ENCODE measurements at places on chromosomes 2 and 18.
A peak's percentile ranks its signal among the peaks of the same experiment; 100 is the strongest.

DNA sequence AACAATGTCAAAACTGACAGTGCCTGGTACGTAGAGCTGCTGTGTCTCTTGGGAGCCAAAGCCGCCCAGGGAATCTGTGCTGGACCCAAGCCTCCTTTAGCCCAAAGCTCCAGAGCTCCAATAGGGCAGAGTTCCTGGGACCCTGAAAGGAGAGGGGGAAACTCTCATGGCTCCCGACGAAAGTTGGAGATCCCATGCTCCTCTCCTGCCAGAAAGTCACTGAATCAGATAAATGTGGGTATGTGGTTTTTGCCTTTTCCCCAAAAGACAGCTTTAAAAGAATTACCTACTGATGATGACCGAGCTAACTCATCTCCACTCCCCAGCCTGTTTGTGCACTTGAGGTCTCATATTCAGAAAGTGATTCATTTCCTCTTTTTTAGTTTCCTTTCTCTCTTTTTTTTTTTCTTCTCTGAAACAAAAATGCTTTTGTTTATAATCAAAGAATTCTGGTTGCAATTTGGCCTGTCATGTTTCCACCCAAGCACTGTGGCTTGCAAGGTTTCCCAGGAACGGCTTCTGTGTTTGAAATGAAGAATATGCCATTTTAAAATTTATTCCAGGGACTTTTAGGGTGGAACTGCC, 14.1 kb upstream of the PMAIP1 start:
- peak overlapping the region; percentile 90 for H3K27ac ChIP-seq
- peaks cover 41% of the 10 kb centered on the region for H3K4me1 ChIP-seq
- no peaks in the 10 kb centered on the region for H3K36me3 ChIP-seq
- H3K27me3 ChIP-seq = no peaks in the 10 kb centered on the region
- H3K4me3 ChIP-seq = peak overlapping the region; percentile 47

- H3K27me3 ChIP-seq = no peaks in the 10 kb centered on the region
- no peak for DNase-seq
- no peaks in the 10 kb centered on the region for H3K36me3 ChIP-seq
- H3K27ac ChIP-seq = peak overlapping the region; percentile 90
Measured at GRCh38 chr2:200453853-200454534, 55.9 kb downstream of the KCTD18 start.

GRCh38 chr2:11406267-11406957, 59.5 kb downstream of the E2F6 start:
- peaks cover 12% of the 10 kb centered on the region for H3K27me3 ChIP-seq
- H3K36me3 ChIP-seq = no peaks in the 10 kb centered on the region
- no peaks in the 10 kb centered on the region for H3K4me1 ChIP-seq
- H3K27ac ChIP-seq = no peak overlapping the region

DNA sequence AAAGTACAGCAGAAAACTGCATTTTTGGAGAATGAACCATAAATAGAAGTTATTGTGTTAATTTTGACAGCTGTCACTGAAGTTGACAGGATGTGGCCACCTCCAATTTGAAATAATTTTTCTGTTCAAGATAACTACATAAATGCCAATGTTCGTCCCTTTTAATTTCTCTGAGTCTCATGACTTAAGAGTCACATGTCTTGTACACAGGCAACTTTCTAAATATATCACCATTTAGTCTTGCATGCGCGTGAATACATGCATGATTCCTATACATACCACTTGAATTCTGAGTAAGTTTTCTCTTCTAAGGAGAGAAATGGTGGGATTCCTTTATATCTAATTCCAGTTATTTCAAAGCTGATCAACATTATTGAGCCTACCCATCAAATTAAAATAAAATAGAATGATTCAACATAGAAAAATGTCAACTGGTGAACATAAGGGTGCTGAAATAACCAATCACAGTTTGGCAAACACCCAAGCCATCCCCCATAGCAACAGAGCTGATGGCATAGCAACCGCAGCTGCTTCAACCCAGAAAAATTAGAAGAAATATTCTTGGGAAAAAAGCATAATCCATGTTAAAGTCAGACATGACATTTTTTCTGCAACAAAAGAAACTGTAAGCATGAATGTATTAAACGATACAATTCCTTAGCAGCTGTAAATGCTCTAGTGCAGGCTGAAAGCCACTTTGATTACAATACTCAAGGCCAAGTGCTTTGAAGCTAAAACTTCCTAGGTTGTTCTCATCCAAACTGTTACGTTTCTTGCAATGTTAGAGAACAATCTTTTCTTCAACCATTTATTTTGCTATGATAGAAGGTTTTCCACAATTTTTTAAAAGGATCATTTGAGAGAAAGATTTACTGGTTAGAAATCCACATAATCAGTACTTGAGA, 282.7 kb downstream of the DLGAP1 start:
- H3K4me3 ChIP-seq = no peak overlapping the region
- no peak overlapping the region for H3K27ac ChIP-seq
- no peak for DNase-seq

DNA sequence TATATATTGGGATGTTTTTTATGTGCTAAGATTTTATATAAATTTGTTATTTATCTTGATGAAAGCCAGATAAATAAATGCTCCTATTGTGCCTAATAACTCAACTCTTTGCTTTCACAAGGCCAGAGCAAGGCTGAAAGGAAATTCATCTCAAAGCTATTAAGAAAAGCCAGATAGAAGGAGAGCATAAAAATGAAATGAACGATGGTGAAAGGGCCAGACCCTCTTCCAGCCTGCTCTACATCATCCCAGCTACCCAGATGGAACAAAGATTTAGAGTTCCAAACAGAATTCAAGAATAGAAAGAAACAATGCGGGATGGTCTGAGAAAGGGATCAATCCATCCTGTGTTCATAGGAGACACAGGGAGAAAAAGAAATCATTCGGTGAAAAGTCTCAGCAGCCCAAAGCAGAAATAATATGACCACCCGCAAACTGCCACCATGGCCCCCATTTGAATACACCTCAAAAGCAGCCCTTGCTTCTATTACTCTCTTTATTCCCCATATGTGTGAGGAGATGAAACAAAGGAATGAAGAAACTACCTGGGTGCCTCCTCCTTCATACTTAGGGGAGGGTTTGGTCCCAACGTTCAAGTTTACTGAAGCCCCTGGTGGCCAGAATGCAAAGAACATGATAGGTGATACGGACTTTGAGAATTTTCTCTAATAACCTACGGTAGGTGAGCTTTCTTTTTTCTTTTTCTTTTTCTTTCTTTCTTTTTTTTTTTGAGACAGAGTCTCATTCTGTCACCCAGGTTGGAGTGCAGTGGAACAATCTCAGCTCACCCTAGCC, 110.1 kb upstream of the FBXO11 start:
- DNase-seq = no peak
- H3K36me3 ChIP-seq = no peaks in the 10 kb centered on the region
- no peaks in the 10 kb centered on the region for H3K4me1 ChIP-seq
- no peak overlapping the region for H3K27ac ChIP-seq
- no peak overlapping the region for H3K4me3 ChIP-seq

DNA sequence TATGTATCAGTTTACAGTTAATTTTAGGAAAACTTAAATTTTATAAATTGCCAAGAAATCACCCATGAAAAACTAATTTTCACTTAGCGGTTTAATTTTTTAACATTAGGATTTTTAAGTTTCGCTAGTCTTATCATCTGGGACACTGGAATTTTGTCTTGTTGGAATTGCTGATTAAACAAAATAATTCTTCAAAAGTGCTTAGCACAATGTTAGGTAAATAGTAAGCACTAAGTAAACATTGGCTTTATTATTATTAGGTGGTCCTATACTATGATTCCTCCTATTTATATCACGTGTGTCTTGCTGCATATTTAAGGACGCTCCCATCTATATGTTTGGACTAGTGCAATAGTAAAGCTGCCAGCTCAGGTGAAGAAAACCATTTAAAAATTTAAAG, 54.6 kb upstream of the MAP4K3 start:
- no peak for DNase-seq
- peak overlapping the region; percentile 82 for H3K27ac ChIP-seq
- peaks cover 5% of the 10 kb centered on the region for H3K27me3 ChIP-seq

DNA sequence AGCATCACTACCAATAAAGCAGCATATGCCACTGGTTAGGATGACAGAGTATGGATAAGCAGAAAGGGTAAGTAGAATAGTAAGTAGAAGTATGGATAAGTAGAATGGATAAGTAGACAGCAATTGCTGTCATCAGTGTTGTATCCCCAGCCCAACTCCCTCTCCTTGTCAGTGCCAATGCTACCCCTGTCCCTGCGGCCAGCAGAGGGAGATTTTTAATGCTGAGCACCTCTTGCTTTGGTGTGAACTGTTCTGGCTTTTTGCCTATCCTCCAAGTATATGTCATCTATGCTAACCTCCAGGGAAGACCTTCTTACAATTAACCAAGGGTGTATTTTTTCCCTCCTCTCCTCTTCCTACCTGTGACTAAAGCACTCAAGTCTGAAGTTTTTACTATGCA, 136.7 kb upstream of the SPHKAP start:
- H3K36me3 ChIP-seq = no peaks in the 10 kb centered on the region
- DNase-seq = no peak
- H3K4me1 ChIP-seq = no peaks in the 10 kb centered on the region
- H3K27ac ChIP-seq = no peak overlapping the region

DNA sequence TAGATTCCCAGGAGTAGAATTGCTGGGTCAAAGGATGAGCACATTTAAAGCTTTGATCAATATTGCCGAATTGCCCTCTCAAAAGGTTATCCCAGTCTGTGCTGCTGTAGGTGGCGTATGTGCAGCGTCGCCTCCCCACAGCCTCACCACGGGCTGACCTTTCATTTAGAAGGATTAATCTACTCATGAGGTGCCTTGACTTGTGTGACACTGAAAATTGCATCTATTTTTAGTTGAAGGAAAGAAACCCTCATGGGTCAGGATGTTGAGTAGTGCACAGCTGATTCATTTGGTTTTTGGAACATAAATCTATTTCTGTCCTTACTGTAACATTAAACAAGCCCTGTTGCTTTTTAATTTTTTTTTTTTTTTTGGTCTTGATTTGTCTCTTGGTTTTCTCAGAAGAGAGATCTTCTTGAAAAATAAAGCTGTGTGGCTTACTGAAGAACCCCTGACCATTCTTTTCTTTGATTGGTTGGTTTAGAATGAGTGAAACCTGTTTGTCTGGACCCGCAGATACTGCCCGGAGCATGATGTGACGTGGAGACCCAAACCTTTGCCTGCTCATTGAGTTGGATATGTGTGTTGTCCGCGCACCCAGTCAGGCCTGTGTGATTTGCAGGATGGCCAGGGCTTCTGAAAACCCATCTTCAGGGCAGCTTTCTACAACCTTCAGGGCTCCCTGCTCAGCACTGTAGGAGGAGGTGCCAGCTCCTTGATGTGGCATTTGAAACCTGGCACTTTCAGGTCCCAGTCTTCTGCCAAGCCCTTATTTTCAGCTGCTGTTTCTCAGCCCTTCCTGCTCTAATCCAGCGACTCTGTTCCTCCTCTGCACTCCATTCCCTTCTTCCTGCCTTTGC, 61.0 kb downstream of the LPIN1 start:
- no peaks in the 10 kb centered on the region for H3K27me3 ChIP-seq
- H3K27ac ChIP-seq = peak overlapping the region; percentile 76
- H3K36me3 ChIP-seq = peaks cover 97% of the 10 kb centered on the region
- no peak for DNase-seq
- H3K4me3 ChIP-seq = no peak overlapping the region
- H3K4me1 ChIP-seq = peaks cover 22% of the 10 kb centered on the region

- H3K27ac ChIP-seq = no peak overlapping the region
- no peaks in the 10 kb centered on the region for H3K36me3 ChIP-seq
- no peak for DNase-seq
- no peak overlapping the region for H3K4me3 ChIP-seq
- peaks cover 6% of the 10 kb centered on the region for H3K27me3 ChIP-seq
Measured at GRCh38 chr2:173296235-173296634, 58.4 kb upstream of the CDCA7 start.

GRCh38 chr2:73172963-73173362, 29.4 kb upstream of the NOTO start:
- H3K27me3 ChIP-seq = peaks cover 38% of the 10 kb centered on the region
- no peak overlapping the region for H3K4me3 ChIP-seq
- no peaks in the 10 kb centered on the region for H3K36me3 ChIP-seq
- peaks cover 36% of the 10 kb centered on the region for H3K4me1 ChIP-seq
- H3K27ac ChIP-seq = no peak overlapping the region
- DNase-seq = peak; percentile 61

GRCh38 chr2:147547440-147547839, 297.4 kb upstream of the ACVR2A start:
- H3K27me3 ChIP-seq = no peaks in the 10 kb centered on the region
- H3K4me1 ChIP-seq = no peaks in the 10 kb centered on the region
- H3K36me3 ChIP-seq = no peaks in the 10 kb centered on the region
- no peak overlapping the region for H3K4me3 ChIP-seq

DNA sequence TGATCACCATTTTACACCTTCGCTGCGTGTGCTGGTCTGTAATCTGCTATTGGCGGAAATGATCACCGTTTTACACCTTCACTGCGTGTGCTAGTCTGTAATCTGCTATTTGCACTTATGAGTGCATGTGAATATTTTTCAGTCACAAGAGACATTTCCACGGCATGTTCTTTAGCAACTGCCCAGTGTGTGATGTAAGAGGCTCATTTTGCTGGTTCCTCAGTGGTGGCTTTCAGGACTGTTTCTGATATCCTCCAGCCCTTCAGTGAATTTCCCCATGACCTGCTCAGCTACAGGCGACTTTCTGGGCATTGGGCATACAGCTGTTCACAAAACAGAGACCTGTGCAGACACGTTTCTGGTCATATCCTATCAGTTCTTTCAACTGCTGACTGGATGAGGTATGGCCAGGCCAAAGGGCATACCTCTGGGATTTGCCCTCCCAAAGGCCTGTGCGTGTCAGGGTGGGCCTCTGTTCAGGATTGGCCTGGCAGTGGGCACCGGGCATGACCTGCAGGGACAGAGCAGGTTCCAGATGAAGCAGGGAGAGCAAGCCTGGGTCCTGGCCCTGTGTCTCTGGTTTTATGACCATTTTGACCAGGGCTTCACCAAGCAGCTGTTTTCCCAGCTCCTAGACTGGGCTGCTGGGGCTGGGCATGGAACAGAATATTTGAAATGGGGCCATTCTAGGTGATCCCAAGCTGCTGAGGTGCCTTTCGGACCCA, 521 bp upstream of the PROM2 start:
- no peaks in the 10 kb centered on the region for H3K36me3 ChIP-seq
- no peaks in the 10 kb centered on the region for H3K27me3 ChIP-seq
- H3K27ac ChIP-seq = no peak overlapping the region
- H3K4me1 ChIP-seq = no peaks in the 10 kb centered on the region
- no peak overlapping the region for H3K4me3 ChIP-seq

DNA sequence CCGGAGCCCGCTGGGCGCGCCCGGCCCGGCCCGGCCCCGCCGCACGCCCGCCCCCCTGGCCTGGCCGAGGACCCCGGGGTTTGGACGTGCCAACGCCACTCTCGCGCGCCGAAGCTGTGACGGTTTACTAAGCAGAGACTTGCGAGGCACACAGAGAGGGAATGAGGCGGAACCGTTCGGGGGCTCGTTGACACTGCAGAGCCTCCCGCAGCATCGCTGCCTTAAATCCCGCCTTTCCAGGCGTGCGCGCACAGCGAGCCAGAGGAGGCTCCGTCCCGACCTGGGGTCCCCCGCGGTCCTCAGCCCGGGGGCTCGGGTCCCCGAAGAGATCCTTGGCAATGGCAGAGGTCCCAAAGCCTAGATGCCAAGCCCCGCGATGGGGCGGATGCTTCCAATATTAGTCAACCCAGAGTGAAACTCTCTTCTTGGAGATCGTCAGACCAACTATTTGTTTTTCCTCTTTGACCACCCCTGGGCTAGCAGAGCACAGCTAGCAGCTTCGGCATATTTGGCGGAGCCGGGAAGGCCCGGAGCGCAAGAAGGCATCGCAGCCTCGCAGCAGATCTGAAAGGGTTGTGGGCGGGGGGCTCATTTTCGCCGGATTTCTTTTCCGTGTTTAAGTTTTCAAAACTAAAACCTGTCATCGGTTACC, at the start of gene ZNF385B:
Gene ZNF385B, minus strand, starts transcription at position 197 of the 652 bp plus-strand sequence.
- H3K27ac ChIP-seq = no peak within 1 kb of the TSS
- H3K27me3 ChIP-seq = peaks cover 56% of the 10 kb centered on the region
- H3K36me3 ChIP-seq = no peaks in the 10 kb centered on the region
- peak; percentile 28 for DNase-seq
- H3K4me1 ChIP-seq = peaks cover 13% of the 10 kb centered on the region
